ENCODE measurements at places on chromosomes 13 and 19.

DNA sequence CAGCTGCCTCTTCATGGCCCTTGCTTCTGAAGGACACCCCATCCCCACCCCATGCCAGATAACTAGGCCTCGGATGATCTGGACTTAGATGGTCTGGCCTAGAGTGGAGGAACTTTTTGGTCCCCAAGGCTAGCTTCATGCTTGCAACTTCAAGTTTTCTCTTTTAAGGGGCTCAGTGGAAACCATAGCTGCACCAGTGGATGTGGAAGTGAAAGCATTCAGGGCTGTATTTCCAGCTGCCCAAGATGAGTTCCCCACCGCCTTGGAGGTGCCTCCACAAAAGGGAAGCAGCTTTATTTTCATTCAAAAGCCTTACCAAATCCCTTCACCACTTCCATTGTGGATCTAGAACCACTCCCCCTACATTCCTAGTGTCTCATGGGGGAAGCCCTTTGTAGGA is 17.6 kb upstream of the GSX1 start:
- DNase-seq: no peak

DNA sequence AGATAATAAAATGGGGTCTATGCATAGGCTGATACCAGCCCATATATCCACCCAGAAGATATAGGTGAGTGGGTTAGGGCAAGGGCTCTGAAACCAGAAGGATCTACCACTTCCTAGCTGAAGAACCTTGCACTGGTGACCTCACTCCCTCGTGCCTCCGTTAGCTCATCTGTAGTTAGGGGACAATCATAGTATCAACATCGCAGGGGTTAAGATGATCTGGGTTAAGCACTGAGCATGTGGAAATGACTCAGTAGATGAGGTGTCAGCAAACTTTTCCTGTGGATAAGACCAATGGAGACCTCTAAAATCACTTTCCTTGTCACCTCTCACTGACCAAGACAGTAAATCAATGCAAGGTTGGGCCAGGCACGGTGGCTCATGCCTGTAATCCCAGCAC is 30.5 kb downstream of the TNFSF14 start:
- peak; percentile 71 for DNase-seq

GRCh38 chr19:23525276-23525852 is 130.1 kb upstream of the ZNF91 start:
- no peak for DNase-seq

DNA sequence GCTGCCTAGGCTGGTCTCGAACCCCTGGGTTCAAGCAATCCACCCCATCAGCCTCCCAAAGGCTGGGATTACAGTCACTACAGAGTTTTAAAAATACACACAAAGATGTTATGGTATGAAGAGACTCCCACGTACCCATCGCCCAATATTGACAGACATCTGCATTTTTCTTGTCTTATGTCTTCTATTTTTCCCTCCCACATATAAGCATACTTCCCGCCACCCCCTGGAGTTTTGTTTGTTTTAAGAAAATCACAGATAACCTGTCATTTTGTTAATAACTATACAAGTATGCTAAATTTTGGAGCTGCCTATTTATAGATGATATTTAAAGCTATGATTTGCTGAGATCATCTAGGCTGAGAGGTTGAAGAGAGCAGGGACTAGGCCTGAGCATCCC is 6.2 kb upstream of the SMG9 start:
- DNase-seq: no peak

DNA sequence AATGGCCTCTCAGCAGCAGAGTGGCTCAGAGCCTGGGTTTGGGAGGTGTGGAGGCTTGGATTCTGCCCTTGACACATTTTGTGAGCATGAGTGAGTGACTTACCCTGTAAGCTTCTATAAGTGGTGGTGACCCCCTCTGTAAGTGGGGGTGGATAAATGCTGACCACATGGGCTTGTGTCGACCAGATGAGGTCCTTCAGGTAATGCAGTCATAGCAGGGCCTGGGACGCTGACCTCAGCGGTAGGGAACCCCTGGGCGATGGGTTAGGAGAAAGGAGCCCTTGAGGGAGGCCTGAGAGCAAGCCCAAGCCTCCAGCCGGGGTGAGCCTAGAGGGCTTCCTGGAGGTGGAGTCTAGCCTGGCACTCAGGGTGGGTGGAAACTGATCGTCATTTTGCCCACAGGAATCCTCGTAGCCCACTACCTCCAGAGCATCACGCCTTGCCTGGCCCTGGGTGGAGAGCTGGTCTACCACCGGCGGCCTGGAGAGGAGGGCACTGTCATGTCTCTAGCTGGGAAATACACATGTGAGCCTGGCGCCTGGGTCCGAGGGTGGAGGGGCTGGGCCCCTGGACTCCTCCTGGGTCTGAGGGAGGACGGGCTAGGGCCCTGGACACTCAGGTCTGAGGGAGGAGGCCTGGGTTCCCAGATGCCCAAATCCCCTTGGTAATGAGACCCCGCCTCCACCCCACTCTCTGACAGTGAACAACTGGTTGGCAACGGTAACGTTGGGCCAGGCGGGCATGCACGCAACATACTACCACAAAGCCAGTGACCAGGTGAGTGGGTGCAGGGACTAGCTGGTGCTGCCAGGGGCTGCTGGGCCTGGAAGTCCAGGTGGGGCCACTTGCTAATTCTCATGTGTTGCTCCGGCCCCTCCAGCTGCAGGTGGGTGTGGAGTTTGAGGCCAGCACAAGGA is 5.0 kb upstream of the APOE start:
- no peak for DNase-seq

- DNase-seq: no peak
These were observed 7.3 kb upstream of the OR7D2 start for GRCh38 chr19:9171393-9171991.

GRCh38 chr13:85693889-85694511 is 105.2 kb downstream of the SLITRK6 start:
- DNase-seq: peak; percentile 3

GRCh38 chr19:821825-822503 is at the start of gene PLPPR3:
Gene PLPPR3, minus strand, starts transcription at chr19:821955. Its CDS starts 396 bp downstream, at chr19:821559.
- DNase-seq: no peak

DNA sequence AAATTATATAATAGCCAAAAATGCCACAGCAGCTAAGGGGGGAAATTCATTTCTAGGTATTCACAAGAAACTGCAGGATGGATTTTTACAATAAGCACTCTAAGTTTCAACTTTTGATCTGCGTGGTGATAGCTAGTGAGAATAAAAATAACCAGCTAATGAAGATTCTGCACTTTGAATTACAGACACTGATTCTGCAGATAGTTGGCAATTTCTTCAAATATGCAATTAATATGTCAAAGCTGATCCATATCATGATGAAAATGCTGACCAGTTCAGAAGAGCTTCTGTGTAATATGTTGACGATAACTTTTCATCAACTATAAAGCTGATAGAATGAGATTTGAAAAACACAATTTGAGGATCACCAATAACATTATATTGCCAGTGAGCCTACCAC is 1272.9 kb downstream of the EFNB2 start:
- DNase-seq: no peak

GRCh38 chr19:517721-518597 is 10.7 kb downstream of the TPGS1 start:
- DNase-seq: no peak

DNA sequence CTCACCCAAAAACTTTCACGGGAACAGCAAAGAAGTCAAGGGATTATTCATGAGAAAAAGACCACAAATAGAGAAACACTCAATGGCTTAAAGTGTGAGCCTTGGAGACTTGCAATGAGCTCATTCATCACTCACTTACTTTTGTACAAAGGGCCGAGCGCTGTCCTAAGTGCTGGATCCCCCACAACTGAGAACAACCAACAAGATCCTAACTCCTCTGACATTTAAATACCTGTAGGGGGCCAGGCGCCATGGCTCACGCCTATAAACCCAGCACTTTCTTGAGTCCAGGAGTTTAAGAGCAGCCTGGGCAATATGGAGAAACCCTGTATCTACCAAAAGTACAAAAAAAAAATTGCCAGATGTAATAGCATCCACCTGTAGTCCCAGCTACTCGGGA is 29.4 kb upstream of the ZNF507 start:
- no peak for DNase-seq

GRCh38 chr13:34617473-34618083 is 324.5 kb upstream of the NBEA start:
- DNase-seq: no peak

DNA sequence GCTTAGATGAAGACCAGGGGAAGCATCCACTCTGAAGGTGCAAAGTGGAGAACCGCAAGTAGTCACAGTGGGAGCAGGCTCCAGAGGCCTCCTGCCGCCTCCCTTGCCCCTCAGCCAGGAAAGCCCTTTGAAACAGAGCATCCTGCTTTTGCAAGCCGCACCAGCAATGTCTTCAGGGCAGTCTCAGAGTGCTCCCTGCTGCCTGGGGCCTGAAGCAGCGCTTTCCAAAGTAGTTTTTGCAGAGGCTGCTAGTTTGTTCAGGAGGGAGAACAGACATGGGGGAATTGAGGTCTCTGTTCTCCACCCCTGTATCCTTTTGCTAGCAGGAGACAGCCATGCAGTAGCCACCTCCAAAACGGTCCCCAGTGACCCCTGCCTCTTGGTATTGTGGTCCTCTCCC is 15.8 kb upstream of the POP4 start:
- no peak for DNase-seq

GRCh38 chr19:7442423-7442822 is 46.4 kb downstream of the PEX11G start:
- no peak for DNase-seq

DNA sequence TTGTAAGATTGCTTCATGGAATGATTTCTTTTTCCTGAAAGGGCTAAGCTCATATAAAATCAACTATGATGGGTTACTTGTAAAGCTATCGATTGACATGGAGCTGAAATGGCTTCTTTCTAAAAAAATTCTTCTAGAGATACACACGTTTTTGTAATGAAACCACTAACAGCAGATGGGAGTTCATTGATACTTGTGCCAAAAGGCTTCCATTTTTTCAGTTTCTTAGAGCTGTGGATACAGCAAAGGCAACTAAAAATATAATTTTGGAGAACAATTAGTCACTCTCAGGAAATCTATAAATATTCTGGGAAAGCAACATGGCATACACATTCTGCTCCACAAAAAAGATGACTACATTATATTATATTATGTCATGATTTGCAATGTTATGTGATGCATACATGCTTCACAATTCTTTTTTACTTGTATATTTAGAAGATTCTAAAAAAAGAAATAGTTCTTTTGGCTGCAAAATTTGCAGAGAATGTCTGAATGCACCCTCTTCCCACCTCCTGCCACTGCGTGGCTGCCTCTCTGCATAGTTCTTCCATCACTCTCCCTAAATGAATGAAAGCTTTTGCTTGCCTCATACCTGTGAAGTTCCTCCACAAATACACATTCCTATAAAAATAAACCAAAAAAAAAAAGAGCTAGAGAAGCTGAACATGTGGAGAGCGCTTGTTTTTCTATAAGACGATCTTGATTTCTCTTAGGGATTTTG is 802.5 kb downstream of the EFNB2 start:
- no peak for DNase-seq

GRCh38 chr13:107743526-107743925 is 471.8 kb downstream of the LIG4 start:
- DNase-seq: no peak

DNA sequence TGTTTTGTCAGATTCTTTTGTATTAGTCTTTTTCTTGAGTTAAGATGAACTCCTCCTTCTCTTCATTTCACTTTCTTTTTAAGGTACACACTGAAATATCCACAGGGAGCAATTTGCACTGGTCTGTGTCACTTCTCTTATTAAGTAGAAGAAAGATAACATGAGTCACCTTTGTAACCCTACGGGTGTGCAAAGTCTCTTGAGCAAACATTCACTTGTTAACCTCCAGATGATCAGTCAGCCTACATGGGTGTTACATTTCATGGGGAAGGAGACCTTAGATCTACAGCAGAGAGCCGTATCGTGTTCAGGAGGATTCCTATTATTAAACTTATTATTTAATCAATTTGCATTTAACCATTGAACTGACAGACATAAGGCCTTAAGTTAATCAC is 5.1 kb downstream of the ZNF507 start:
- no peak for DNase-seq

DNA sequence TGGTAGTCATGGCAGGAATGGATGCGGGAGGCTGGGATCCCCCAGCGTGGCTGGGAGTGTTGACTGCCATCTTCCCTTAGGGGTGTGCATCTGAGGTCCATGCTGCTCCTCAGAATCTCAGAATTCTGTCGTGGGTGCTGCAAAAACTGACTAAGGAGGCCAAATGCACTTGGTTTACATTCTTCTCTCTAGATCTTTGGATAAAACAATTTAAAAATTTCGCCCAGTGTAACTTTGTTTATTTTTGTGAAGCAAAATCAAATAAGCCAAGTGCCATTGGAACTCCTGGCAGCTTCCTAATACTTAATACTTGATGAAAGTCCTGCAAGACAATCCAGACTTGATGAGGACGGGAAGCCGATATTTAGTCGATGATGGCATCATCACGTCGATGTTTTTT is 27.8 kb upstream of the TM9SF2 start:
- DNase-seq: no peak

DNA sequence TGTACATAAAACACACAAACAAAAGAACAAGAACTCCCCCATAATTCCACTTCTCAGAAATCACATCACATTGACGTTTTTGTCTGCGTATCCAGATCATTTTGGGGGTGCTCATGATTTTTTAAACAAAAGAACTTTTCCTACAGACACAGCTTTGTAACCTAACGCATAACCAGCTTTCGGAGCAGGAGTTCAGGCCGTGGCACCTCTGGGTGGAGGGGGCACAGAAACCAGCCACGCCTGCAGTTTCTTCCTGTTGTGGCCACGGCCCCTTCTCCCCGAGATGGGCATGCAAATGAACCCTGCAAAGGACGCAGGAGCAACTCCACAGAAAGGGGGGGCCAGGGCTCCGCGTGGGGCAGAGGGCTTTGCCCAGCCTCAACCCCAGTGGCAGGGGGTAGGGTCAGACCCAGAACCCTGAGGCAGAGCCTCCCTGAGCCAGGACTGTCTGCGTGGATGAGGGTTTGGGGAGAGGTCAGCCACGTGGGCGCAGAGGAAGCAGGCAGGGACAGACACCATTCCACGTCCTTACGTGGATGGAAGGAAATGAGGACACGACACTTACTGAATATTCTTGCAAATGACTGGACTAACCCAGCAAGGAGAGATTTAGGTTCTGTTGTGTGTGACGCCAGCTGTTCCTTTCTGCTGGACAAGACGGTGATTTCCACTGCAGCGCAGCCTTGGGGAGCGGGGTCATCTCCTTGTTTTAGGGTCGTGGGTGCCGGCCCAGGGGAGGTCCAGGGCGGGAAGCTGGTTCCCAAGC is 64.4 kb downstream of the RASA3 start:
- DNase-seq: no peak

DNA sequence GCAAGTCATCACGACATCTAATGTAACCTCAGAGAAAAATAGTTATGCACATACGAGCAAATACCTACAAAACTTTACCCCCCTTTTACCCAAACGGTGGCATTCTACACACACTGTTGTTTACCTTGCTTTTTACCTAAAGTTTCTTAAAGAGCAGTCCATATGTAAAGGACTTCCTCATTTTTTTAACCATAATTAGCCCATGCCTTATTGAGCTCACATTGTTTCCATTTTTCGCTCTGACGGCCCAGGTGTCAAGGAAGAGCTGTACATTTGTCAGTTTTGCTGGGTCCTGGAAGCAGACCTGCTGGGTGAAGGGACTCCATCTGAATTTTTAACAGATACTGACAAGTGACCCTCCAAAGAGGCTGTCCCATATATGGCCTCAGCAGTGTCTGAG is 89.4 kb downstream of the STK24 start:
- no peak for DNase-seq

GRCh38 chr13:53090461-53090860 is 61.8 kb downstream of the OLFM4 start:
- DNase-seq: no peak
